Heart left ventricle (tissue), 16 donors: ENCODE measurements at places on chromosomes 3 and 15. TPM values are rescaled to one million over a fixed set of nuclear protein-coding genes. Genes with fewer than 3 reads are reported as not detected.
A peak's percentile ranks its signal among the peaks of the same experiment; 100 is the strongest.

PLSCR2 gene
- not detected for total RNA-seq

CEP152 gene
- total RNA-seq = 1.3 TPM

SLC22A13 gene
- total RNA-seq = not detected

VIPR1 gene
- 1.7 TPM for total RNA-seq

CYP8B1 gene
- total RNA-seq = 0.14 TPM

TMEM42 gene
- 13.0 TPM for total RNA-seq

KCNH8 gene
- total RNA-seq = 0.20 TPM

ADAMTS17 gene
- 1.9 TPM for total RNA-seq

CADPS gene
- 21.9 TPM for total RNA-seq

AP3B2 gene
- total RNA-seq = 0.79 TPM

TNNC1 gene
- total RNA-seq = 6,897 TPM

GOLGA6L4 gene
- 2.6 TPM for total RNA-seq

C3orf22 gene
- total RNA-seq = not detected

- DNase-seq = no peak
Observed at GRCh38 chr15:26232691-26233090, 369.6 kb upstream of the ATP10A start.

GRCh38 chr15:74847432-74847831 is 4.5 kb upstream of the ULK3 start:
- peak; percentile 56 for DNase-seq

DNA sequence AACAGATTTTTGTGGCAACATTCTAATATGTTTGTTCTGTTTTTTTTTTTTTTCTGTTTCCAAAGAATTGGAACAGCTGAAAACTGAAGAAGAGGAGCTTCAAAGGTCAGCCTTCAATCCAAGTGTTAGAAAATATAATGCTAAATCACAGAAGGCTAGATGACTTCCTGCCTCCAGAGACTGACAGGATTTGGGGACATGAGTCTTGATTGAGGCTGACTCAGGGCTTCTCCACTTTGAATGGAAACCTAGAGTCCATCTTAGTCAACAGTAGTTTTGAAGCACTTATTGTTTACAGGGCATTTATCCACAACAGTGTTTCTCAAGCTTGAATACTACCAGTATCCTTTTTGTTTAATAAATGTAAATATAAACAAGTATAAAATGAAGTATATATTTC is 44.5 kb upstream of the RAD51 start:
- no peak for DNase-seq

GRCh38 chr15:35728219-35728940 is 182.4 kb upstream of the DPH6 start:
- DNase-seq = no peak

GRCh38 chr3:69442771-69443311 is 57.0 kb upstream of the FRMD4B start:
- no peak for DNase-seq

- DNase-seq = no peak
Observed at GRCh38 chr15:53589520-53590057, 169.9 kb downstream of the WDR72 start.

DNA sequence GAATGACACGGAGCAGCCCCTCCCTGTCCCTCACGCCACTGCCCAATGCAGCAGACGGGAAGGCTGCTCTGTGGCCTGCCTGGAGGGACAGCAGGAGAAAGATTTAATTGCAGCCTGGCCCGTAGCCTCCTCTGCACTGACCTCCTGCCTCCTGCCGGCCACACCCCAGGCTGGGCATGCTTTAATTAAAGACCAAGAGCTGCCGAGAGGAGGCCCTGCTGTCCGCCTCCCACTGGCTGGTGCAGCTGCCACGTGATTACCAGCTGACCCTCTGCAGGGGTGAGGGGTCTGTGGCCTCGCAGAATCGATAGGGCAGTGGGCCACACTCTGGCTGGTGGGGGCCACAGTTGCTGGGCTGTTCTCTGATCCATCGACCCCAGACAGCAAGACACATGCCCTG is 100.2 kb upstream of the PRR23E start:
- no peak for DNase-seq

GRCh38 chr15:100168787-100169186 is 173.0 kb downstream of the ADAMTS17 start:
- DNase-seq = no peak

- DNase-seq = no peak
Observed at GRCh38 chr3:178546079-178546478, 9.8 kb downstream of the KCNMB2 start.

DNA sequence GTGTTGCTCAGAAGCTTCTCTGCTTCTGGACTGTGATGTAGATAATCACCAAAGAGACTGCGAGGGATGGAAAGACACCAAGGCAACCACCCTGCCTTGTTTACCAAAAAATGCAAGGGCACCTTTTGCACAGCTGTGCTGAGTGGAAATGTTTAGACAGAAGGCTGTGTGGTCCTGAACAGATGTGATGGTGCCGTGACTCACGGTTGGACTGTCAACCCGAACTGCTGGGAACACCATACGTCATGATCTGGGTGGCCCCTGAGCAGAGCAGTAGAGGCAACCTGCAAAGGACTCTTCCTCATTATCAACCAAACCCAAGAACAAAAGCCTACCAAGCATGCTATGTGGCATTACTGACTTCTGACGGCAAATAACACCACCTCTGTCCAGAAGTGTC is 61.3 kb upstream of the LPP start:
- no peak for DNase-seq

GRCh38 chr15:85551221-85551832 is 170.9 kb downstream of the AKAP13 start:
- no peak for DNase-seq

- DNase-seq = no peak
Observed at GRCh38 chr15:79053894-79054293, 36.7 kb downstream of the RASGRF1 start.

- no peak for DNase-seq
Observed at GRCh38 chr3:14646589-14647413, 4.8 kb upstream of the CCDC174 start.

DNA sequence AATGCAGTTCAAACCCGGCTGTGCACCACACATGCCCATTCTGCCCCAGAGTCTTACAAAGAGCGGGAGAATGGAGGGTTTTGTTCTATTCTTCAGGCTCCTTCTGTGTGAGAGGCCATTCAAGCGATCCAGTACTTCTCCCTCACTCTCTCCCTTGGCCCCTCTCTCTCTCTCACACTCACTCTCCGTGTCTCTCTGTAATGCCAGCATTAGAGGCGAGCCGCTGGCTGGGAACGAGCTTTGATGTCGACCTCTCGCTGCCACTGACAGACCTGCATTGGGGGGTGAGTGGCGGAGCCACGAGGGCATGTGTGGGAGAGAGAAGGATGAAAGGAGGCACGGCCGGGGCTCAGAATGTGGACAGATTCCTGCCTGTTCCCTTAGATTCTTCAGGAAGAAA is 231.7 kb upstream of the ARRDC4 start:
- no peak for DNase-seq

- no peak for DNase-seq
Observed at GRCh38 chr3:189455009-189455408, 176.2 kb upstream of the TP63 start.

GRCh38 chr15:70324001-70324974 is 226.6 kb upstream of the TLE3 start:
- DNase-seq = no peak

DNA sequence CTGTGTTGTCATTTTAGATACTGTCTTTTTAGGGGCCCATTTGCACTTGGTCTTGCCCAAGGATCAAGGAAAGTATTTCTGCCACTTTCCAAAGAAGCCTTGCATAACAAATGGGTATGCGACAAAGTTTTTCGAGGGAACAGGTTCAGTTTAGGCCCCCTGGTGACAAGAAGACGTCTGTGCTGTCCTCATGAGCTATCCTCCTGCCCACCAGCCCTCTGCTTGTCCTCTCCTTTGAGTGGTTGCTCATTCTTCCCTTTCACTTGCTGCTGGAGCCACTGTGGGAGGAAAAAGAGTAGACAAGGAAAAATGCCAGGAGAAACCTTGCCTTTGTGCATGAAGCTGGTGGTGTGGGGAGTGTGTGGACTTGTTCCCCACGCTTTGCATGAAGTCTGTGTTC is 171.9 kb downstream of the CACNA2D3 start:
- DNase-seq = no peak

DNA sequence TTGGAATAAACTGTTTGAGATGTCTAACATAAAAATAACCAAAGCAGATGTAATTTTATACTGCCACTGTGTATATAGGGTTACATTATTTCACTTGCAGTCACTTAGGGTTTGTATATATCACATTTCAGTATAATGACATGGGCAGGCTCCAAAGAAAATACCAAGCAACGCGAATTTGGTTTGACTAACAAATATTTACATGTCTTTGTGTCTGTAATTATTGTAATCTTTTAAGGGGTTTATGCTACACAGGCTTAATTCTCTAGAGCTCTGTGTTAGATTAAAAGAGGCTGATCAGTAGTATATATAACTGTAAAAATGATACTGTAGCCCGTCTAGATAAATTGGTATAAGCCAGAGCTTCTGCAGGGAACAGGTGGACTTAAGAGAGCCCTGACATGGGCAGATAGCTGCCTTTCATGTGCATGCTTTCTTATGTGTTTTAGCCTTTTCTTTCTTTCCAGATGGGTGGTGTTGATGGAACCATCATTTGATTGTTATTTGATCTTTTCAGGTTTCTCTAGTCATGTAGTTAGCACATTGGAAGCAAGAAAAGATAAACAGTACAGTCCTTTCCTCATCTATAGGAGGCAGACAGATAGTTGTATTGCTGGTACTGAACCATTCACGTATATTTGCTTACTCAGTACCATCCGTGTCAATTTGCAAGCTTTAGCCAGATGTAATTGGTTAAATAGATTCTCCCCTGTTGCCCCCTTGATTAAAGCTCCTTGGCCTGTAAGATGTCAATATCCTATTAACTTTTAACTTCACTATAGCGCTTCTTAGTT is 86.1 kb downstream of the GALK2 start:
- DNase-seq = no peak

DNA sequence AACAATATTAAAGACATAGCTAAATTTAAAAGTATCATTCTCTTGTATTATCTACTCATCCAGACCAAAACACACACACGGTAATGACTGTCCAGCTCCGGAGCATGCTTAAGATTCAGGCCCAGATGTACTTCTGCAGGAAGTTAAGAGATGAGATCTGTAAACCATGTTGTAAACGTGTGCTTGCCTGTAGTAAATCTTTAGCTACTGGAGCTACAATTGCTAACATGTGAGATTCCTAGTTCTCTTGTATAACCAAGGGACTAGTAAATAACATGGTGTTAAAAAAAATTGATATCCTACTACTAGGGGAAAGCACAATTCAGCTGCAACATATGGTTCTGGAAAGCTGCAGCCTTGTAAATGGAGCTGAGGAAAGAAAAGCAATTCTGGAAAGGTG is 651.7 kb upstream of the CCDC54 start:
- DNase-seq = no peak

- DNase-seq = peak; percentile 55
Observed at GRCh38 chr15:101250873-101251829, 697 bp downstream of the CHSY1 start.
